Neural progenitor cell (in vitro differentiated cells): ENCODE measurements at places on chromosomes 1 and 21. TPM values are rescaled to one million over a fixed set of nuclear protein-coding genes. Genes with fewer than 3 reads are reported as not detected.

Gene AMPD1
- not detected in 2 replicates for total RNA-seq

Gene CD52
- 2.5 and 7.3 TPM in 2 replicates for total RNA-seq

Gene GNAT2
- total RNA-seq, result 0.25 TPM in 1 of 2 replicates, not detected in the other

Gene MYBPH
- not detected in 2 replicates for total RNA-seq

Gene NAXE
- total RNA-seq, result 32.8 and 51.3 TPM in 2 replicates

Gene TUFT1
- 9.3 and 10.0 TPM in 2 replicates for total RNA-seq
